Activated CD4-positive, alpha-beta T cell treated with anti-CD3 and anti-CD28 coated beads, Interleukin-2, amount 50 U/mL, for 48 hours (primary cell): ENCODE measurements at places on chromosomes 6 and 20.

DNA sequence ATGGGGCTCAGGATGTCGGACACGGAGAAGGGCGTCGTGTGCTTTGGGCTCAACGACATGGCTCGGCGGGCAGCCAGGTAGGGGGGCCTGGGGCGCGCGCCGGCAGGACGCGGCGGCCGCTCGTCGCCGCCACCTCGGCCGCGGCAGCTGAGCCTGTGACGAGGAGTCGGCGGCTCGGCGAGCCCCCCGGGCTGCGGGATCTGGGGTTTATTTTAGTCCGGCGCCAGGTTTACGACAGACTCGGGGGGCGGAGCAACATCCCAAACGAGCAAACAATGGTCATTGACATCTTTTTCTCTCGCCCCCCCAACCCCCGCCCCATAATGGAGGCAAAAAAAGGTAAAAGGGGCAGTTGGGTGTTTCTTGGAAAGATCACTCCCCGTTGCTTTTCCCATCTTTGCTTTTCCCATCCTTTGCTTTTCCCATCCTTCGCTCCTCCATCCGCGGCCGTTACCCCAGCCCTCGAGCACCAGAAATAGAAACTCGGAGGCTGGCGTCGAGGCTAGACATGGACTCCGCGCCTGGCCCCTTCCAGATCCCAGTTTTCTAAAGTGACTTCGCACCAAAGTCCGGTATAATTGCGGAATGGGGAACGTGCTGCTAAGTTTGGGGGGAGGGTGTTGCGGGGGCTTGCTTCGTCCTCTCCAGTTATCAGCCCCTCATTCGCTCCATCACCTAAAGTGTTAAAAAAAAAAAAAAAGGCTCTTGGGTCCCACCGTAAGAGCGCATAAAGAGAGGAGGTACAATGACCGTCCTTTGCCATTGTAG, at the start of gene NKX2-4:
NKX2-4 (minus strand) TSS at position 186 of the 768 bp plus-strand sequence; CDS start at position 59, 127 bp downstream.
- no peak for DNase-seq

- no peak for DNase-seq
Measured at GRCh38 chr6:139996253-139996834, 621.9 kb upstream of the CITED2 start.

DNA sequence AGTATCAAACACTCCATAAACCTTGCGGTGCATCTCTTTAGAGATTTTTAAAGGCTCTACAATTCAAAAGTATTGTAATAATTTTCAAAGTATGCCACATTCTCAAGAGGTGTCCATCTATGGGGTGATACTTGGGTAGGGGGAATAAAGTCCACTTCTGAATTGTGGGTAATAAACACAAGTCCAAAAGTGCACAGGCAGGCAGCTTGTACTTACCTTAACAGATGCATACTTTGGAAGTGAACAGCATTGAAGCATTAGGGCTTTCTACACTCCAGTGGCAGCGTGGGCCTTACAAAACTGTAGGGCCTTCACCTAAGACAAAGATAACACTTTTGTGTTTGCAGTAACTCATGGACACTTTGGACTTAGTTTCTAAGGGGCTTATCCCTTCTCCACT, 58.6 kb downstream of the AIG1 start:
- DNase-seq: no peak

GRCh38 chr6:141488488-141488887, 644.2 kb upstream of the GJE1 start:
- DNase-seq: no peak

GRCh38 chr6:3819161-3820110, 29.7 kb upstream of the FAM50B start:
- no peak for DNase-seq

- DNase-seq: no peak
Measured at GRCh38 chr6:168934660-168935627, 318.7 kb downstream of the THBS2 start.

DNA sequence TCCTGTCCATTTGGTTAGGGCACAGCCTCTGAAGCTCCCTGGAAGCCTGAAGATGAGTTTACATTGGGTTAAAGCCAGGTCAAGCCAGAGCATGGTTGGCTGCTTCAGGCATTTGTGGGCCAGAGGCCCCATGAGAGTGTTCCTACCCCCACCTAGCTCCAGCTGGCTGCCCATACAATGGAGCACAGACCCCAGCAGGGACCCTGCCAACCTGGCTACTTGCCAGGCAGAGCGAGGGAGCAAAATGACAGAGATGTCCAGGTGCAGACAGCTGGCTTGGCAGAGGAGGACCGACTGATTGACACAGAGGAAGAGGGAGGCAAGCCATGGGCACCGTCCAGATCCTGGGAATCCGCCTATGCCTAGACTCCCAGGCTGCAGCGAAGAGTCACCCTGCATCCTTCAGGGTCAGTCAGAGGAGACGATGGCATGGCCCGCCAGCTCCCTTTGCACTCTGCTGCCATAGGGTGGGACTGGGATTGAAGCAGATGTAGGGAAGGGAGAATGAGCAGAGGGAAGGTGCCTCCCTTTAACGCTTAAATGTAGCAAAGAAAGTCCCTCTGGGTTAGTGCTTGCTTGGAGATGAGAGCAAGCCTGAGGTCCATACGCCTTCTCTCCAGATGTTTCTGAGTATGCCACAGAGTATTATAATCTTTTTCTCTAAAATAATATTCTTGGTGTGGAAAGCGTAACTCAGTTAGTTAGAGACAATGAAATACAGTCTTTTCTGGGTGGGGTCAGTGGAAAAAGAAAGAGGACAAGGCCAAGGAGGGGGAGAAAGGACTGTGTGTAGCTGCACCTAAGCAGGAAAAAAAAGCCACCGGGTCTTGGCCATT, 77.6 kb upstream of the FYN start:
- no peak for DNase-seq

DNA sequence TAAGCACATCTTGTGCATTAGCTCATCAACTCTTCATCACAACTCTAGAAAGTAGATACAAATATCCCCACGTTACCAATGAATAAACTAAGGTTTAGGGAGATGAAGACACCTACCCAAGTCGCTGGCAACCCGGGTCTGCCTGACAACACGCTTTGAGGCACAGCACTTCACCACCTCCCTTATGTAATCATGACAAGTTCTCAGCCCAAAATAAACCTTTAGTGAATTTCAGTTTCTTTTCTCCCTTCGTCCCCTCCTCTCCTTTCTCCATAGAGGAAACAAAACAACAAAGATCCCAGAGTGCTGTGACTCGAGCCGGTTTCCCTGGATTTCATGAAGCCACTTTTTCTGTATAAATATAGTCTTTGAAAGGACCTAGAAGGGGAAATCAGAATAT, 105.4 kb downstream of the MAFB start:
- DNase-seq: no peak

- DNase-seq: peak; percentile 19
Measured at GRCh38 chr20:21520702-21521595, 7.1 kb upstream of the NKX2-2 start.

DNA sequence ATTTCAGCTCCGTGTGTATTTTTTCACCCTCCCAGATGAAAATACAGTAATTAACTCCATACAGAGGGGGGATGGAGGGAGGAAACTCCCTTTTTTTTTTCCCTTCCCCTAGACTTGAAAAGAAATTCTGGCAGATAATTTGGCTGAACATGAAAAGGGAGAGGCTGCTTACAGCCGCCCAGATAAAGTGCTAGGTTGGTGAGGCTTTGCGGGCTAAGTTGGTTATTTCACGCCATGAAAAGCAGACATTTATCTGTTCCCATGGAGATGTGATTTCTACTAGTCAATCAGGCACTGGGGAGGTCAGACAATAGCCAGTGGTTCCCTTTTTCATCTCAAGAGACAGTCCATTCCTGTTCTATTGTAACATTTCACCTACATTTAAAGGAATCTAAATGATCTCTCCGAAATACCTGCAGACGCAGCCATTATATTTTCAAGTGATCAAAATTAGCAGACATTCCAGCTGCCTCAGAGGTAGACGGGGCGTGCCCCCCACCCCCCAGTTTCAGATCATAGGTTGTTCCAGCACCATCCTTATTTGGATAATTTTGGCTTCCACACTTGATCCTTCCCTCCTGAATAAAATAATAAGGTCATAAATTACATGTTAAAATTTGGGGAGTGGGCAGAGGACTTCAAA, 143.9 kb upstream of the ZNF217 start:
- no peak for DNase-seq

DNA sequence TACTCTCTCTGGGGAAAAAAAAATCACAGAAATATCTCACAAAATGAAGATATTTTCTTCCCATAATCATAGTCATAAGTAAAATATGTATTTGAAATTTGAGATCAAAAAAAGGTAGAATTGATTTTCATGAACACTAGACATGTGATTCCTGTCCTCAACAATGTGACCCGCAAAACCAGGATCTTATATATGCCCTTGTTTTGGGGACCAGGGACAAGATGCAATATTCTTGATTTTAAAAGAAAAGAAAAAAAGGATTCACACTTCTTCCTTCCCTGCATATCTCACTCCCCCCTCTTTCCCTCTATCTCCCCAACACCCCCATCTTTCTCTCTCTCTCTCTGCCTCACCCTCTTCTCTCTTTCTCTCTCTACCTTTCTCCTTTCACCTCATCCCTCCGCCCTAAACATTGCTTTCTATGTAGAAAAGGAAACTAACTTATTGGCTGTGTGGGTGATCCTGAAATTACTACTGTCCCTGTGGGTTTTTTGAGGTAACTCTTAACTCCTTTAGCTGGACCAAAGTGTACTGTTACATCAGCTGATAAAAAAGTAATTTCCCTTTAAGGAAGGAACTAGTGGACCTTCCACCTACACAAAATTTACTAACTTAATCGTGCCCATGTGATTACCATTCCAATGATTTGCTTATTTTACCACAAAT, 85.6 kb downstream of the AIG1 start:
- DNase-seq: no peak

DNA sequence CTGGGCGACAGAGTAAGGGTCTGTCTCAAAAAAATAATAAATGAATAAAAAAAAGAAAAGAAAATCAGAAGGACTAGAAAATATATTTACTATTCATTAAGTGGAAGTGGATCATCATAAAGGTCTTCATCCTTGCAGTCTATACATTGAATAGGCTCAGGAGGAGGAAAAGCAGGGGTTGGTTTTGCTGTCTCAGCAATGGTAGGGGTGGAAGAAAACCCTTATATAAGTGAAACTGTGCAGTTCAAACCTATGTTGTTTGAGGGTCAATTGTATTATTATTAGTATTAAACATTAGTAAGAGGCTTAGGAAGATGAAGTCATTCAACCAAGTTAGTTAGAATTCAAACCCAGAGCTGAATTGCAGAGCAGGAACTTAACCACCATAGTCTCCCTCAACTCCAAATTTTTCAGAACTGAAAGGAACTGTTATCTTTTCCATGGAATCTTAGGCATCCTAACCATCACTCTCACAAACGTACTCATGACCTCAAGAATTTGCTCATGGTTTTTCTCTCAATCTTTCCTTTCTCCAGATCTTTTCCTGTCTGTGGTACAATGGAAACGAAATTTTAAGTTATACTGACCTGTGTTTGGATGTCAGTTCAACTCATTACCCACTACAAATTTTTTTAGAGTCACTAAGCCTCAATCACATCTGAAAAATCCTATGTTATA, 7.7 kb upstream of the SMIM13 start:
- no peak for DNase-seq

DNA sequence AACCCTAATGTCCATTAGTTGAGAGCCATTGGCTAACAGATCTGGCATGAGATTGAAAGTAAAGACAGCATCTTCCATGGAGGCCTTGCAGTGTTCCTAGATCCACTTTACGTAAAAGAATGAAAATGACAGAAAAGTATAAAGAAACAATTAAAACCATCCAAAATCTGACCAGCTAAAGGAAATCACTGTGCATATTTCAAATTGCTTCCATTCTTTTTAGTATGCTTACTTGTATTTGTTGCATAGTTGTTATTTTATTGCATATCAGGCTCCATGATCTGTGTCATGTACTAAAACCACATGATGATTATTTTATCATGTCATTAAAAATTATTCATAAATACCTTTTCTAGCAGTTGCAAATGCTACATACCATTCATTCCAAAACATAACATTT, 67.9 kb downstream of the GCLC start:
- DNase-seq: no peak

- DNase-seq: no peak
Measured at GRCh38 chr6:113625850-113626249, 231.3 kb upstream of the MARCKS start.

DNA sequence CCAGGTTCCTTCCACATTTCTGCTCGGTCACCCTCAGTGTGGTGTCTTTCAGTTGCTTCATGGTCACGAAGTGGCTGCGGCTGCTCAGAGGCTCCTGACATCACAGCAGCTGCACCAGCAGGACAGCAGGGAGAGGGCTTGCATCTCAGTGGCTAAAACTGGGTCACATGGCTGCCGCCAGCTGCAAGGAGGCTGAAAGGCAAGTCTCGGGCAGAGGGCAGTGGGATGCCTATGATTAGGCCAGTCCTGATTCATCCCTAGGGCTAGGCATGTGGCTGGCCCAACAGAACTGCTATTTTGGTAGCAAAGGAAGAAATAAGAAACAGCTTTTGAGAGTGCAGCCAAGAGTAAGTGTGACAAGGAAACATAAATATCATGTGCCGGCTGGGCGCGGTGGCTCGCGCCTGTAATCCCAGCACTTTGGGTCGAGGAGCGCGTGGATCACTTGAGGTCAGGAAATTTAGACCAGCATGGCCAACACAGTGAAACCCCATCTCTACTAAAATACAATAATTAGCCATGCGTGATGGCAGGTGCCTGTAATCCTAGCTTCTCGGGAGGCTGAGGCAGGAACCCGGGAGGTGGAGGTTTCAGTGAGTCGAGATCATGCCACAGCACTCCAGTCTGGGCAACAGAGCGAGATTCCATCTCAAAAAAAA, 46.6 kb downstream of the RBM38 start:
- DNase-seq: no peak

DNA sequence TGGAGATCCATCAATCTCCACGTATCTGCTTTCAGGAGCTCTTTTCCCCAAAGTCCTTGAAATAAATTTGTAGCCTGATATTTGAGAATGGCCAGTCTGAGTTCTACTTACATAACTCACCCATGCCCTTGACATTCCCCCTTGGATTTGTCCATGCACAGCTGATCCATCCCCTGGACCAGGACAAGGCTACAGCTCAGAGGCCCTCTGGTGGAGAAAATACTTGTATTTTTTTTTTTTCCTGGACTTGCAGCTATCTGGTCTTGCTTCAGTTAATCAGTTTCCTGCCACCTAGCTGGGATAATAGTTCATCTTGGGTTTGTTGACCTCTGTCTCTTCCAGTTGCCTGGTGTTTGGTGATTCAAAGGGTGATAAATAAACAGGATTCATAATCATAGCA, 467.6 kb downstream of the DHX35 start:
- no peak for DNase-seq

GRCh38 chr6:167444602-167445346, 119.9 kb downstream of the TTLL2 start:
- DNase-seq: no peak

GRCh38 chr6:156928126-156928525, 150.9 kb downstream of the ARID1B start:
- DNase-seq: no peak

DNA sequence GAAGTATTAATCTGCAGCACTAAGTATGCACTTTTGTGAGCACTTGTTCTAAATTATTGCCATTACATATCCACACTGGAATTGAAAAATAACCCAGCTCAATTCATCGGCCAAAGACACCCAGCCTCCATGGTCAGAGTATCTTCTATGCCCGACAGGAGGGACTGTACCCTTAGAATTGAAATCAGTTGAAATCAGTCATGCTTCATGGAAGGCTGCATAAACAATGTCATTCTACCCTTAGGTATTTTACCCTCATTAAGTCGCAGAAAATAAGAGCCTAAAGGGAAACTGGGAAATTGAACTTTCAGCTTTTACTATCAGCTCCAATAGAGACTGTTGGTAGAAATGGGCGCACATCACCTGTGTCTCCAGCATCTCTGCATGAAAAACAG, 2.9 kb upstream of the RAMACL start:
- DNase-seq: no peak
